ENCODE measurements at places on chromosomes 11 and 22.
A peak's percentile ranks its signal among the peaks of the same experiment; 100 is the strongest.

DNA sequence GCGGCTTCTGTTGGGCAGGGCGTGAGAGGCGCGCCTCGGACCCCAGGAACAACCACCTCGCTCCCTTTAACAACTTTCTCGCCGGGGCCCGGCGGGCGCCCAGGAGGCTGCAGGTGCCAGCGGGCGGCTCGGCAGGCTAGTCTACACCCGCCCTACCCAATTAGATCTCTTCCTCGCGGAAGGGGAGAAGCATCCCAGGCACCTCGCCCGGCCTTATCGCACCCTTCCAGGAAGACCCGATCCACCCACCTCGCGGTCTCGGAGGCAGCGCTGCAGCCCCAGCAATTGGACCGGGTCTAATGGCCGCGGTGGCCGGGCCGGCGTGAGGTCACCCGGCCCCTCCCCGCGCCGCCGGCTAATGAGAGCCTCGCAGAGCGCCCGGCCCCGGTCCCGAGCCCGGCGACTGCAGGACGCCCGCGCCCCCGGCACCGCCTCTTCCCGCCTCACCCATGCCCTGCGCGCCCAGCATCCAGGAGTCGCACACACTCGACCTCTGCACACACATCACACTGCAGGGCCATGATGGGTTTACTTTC, at the start of gene PLAAT3:
Gene PLAAT3 (minus strand): TSS at position 298 of the 536 bp plus-strand sequence. CDS start 419 bp downstream, outside the sequence.
- peak; percentile 60 for DNase-seq

GRCh38 chr22:23575601-23576000, 4.5 kb downstream of the IGLL1 start:
- DNase-seq, result no peak

DNA sequence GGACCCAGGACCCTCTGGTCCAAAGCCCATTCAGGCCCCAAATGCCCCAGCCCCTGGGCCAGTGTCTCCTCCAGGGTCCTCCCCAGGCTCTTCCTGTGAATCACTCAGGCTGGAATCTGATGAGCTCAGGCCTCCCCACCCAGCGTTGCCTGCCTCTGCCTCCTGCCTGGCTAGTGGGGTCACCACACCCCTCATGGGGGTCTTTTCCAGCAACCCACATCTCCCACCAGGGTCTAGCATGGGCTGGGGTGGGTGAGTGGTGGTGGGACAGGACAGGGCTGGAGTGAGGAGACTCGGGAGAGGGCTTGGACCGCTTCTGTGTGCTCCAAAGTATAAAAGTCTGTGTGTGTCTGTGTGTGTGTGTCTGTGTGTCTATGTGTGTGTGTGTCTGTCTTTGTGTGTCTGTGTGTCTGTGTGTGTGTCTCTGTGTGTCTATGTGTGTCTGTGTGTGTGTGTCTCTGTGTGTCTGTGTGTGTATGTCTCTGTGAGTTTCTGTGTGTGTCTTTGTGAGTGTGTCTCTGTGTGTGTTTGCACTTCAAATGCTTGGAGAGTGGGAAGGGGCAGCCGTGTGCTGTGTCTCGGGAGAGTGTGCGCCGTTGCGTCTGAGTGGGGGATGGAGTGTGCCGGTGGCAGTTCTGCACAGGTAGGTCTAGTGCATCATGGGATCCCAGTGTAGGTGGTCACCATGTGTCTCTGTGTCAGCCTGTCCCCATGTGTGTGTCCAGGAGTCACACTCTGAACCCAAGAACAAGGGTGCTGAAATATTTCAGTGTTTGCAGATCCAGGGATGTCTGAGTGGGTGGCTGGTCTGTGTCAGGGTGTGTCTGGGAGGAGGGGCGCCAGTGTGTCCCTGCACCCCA, 8.8 kb downstream of the RIN1 start:
- no peak for DNase-seq

DNA sequence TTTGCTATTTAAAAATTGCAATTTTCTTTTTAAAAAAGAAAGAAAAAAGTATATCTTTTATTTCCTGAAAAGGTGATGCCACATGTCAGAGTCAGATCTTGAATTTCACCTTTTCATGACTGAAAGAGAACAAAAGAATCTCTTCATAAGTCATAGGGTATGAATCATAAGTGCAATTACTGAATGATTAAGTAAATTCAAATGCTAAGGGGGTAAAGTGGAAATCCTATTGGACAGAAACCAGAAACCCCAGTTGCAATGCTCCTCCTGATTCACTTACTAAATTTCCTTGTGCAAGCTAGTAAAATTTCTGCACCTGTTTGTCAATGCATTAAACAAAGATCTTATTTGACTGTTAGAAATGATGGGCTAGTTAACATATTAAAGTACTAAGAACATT, 8.2 kb upstream of the PRRG4 start:
- no peak for DNase-seq

DNA sequence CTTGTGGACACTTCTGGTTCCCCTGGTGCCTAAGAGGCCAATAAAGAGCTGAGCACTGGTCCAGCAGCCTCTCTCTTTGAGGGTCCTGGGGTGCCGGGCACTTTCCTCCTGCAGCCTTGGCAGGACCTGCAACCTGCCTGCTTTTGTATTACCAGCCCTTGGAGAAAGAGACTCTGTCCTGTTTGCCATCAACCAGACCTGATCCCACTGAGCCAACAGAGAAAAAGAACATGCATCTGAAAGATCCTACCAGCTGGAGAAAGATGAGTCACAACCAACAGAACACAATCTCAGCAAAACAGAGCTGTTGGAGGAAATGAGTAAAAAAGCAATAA, 321.0 kb downstream of the DDX10 start:
- no peak for DNase-seq

DNA sequence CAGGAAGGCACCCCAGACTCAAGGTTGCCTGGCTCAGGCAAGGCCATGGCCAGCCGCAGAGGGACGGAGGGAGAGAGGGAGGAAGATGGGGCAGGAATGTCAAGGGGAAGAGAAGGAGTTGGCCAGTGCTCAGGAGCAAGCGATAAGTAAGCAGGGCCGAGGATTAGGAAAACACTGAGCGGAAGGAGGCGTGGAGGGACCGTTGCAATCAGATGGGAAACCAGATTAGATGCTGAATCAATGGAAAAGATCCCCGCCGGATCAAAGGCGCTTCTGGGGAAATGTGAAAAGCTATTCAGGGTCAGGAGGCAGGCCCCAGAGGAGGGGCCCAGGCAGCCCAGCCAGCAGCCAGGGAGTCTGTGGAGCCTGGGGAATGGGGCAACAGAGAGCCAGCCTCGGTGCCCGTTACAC, 26.6 kb upstream of the MYEOV start:
- no peak for DNase-seq

DNA sequence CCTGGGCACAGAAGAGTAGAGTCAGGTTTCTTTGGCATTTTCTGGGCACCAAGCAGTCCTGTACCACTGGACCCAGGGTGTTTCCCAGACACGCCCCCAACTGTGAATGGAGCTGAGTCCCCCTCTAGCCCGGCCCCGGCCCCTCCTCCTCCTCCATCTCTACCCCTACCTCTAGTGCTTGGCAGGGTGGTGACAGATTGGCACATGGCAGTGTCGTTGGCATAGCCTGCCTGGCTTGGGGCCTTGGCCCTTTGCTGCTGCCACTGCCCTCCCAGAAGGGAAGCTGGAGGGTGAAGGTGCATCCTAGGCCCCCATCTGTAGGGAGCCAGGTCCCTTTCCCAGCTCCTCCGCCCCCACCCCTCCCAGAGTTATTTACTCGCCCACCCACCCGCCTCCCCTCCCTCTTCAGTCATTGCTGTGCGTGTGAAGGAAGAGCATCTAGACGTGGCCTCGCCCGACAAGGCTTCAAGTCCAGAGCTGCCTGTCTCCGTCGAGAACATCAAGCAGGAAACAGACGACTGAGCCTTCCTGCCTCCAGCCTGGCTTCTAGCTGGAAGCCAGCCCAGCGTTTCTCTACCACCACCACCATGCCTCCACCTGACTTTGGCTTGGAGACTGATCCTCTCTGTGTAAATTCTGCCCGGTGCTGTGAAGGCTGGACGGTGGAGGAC, 10.9 kb downstream of the CHADL start:
- no peak for DNase-seq

- DNase-seq, result no peak
These were observed 94.0 kb upstream of the SEZ6L start for GRCh38 chr22:26075251-26075650.

DNA sequence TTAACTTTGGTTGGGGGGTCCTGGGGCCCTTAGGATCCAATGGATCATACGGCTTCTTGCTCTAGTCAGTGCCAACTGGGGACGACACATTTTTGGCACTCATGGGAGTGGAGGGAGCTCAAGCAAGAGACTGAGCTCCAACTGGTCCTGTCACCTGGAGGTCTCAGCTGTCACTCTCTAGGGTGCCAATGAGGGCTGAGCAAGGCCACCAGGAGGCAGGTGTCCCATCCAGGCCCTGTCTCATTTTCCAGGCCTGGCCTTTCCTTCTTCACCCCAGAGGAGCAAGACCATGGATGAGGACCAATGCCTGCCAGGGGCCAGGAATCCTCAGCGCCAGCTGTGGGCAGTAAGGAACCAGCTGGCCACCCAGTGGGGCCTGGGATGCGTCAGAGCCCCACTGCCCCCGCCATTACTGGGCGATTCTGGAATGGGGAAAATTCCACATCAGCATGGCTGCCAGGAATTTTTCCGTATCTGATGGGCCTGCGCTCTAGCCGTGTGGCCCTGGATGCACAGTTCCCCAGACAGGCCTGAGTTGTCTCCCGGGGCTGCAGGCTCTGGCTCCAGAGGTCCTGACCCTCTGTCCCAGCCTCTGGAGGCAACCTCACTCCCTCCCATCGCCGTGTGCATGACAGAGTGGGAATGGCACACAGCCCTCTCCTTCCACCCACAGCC, 669 bp upstream of the GAL3ST1 start:
- no peak for DNase-seq

GRCh38 chr11:60834742-60835533, 7.0 kb upstream of the CCDC86 start:
- no peak for DNase-seq

DNA sequence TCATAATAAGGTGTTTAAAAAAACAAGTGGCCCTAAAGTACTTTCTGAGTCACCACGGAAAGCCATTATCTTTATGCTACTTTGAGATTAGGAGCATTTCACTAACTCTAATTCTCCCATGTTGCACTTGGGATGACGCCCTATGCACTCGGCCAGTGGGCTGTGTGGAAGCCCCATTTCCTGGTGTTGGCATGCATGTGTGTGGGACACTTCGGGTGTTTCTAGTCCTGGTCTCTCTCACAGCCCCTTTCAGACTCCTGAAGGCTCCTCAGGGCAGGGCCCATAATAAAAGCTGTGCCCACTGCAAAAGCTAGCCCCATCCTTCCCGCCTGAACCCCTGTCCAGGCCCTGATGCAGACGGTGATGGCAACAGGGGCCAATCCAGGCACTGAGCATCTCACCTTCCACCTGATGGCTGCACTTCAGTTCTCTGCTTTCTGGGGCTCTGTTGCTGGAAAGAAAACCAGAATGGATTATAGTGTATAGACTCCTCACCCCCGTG, 14.9 kb upstream of the FXYD2 start:
- DNase-seq, result no peak

DNA sequence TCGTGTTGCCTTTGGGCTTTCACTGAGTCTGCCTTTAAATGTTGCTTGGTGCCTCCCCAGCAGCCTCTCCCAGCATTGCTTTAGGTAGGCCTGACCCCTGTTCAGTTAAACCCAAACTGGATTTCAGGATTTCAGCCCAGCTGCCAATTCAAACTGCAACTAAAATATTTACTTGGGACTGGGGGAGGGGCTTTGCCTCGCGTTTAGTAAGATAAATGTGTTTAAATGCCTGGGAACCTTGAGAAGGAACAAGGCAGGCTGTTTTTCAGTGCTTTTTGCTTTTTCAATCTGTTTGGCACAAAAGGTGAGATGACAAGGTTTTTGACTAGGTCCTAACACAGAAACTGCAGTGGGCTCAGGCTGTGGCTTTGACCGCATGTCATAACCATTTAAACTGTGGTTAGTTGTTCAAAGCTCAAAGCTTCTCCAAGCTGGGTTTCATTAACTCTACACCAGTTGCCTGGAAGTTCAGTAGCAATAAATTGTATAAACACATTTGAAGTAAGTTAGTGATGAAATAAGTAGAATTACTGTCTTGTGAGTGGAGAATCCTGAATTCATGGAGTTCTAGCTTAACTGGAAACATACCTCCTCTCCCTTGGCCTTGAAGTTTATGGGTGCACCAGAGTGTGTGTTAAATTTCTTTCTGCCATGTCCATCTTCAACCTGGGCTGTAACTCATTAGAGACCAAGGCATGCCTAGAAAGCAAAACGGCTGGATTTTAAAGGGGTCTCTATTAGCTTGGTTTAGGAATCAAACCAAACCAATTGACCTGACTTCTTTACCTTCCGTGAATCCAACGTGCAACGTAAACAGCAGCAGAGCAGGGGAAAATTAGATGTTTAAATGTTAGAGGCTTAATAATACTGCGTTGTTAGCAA, 3.6 kb downstream of the PKNOX2 start:
- no peak for DNase-seq

DNA sequence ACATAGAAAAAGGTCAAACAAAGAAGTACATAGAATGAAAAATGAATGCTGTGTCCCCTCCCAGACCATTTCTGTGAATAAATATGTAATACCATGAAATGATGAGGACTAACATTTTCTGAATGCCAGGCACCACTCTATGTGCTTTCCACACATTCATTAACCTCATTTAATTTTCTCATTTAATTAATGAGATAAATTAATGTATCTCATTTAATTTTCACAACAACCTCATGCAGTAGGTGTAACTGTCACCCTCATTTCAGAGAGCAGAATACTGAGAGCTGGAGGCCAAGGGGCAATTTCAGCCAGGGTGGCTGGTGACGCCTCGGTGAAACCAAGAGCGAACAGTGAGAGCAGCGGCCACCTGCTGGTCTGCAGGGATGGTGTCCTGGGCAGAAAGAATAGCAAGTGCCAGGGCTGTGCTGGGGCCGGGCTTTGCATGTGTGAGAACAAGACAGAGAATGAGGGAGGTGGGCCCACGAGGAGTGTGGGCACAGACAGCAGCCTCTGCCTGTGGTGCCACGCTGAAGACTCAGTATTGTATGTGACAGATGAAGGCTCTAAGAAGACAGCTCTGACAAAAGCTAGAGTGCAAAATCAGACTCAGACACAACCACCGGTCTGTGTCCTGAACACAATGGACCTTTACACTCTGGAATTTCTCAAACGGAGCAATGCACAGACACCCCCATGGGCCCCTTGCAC, 1.8 kb upstream of the SERPIND1 start:
- no peak for DNase-seq

GRCh38 chr11:45405916-45406670, 120.0 kb upstream of the SYT13 start:
- no peak for DNase-seq

DNA sequence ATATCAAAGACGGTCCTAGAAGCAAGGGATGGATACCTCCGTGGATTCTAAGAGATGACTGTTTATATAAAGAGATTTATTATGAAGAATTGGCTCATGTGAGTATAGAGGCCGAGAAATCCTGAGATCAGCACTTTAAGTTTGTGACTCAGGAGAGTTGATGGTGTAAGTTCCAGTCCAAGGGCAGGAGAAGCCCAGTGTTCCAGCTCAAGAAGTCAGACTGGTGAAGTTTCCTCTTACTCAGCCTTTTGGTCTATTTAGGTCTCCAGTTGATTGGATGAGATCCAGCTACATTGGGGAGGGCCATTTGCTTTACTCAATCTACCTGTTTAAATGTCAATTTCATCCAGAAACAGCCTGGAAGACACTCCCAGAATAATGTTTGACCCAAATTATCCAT, 45.1 kb downstream of the TSPAN18 start:
- DNase-seq, result no peak

- DNase-seq, result no peak
These were observed 1408.4 kb upstream of the TENM4 start for GRCh38 chr11:80849253-80849652.

- DNase-seq, result no peak
These were observed 863.2 kb upstream of the CHORDC1 start for GRCh38 chr11:91086028-91086427.
